ENCODE measurements at places on chromosomes 5 and 9. TPM values are rescaled to one million over a fixed set of nuclear protein-coding genes. Genes with fewer than 3 reads are reported as not detected.
A peak's percentile ranks its signal among the peaks of the same experiment; 100 is the strongest.

The LMX1B gene
- not detected for total RNA-seq

The GPRIN1 gene
- total RNA-seq, result 0.40 TPM

The PRSS3 gene
- total RNA-seq, result not detected

The TLN1 gene
- total RNA-seq, result 540 TPM

The PITX1 gene
- total RNA-seq, result 1.2 TPM

The GDA gene
- total RNA-seq, result 4.8 TPM

The STC2 gene
- 1.5 TPM for total RNA-seq

The ZNF618 gene
- 6.9 TPM for total RNA-seq

The ARL14EPL gene
- total RNA-seq, result not detected

DNA sequence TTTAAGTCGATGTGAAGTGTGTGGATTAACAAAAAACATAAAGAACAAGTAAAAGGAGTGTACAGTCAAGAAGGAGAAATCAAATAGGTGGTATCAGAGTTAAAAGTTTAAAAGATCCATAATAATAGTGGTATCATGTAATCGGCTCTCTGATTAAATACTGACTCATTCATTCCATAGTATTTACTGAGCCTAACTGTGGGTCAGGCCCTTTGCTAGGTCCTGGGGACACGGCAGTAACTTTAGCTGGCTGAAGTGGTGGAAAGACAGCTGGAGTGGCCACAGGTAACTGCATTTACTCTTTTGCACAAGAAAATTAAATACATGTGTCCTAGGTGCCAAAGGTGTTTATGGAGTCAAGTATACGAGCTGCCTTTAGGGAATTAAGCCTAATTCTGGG is 124.0 kb downstream of the GNAQ start:
- H3K4me3 ChIP-seq, result no peak overlapping the region
- no peaks in the 10 kb centered on the region for H3K36me3 ChIP-seq
- H3K27me3 ChIP-seq, result no peaks in the 10 kb centered on the region
- DNase-seq, result no peak
- H3K4me1 ChIP-seq, result no peaks in the 10 kb centered on the region

DNA sequence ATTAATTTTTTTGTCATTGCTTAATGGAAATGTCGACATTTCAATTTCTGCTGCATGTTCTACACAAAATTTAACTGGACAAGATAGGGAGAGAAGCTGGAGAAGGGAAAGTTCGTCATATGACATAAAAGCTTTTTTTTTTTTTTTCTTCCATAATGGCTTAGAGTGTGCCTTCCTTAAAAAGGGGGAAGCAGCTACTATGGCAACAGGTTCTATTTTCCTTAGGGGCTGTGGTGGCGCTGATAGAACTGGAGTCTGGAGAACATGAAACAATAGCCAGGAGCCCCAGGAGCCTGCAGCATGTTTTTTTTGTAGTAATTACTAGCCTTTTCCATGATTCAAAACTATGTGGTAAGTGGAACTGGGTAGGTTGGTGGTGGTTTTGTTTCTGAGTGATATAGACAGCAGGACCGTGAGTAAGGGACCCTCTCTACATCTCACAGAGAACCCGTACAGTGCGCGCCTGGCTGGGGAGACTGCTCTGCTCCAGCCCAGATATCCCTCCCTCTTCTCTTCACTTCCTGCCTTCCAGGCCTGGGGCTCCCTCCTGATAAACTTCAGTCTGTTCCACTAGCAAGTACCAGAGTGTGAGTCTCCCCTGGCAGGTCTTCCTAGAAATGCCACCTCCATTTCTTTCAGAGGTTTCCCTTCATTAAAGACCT is 301.6 kb downstream of the NR3C1 start:
- no peak overlapping the region for H3K4me3 ChIP-seq
- H3K27ac ChIP-seq, result no peak overlapping the region
- H3K4me1 ChIP-seq, result no peaks in the 10 kb centered on the region
- H3K36me3 ChIP-seq, result no peaks in the 10 kb centered on the region

- DNase-seq, result no peak
- H3K36me3 ChIP-seq, result no peaks in the 10 kb centered on the region
- H3K4me1 ChIP-seq, result peaks cover 13% of the 10 kb centered on the region
- no peaks in the 10 kb centered on the region for H3K27me3 ChIP-seq
These were observed 415.4 kb upstream of the GRAMD2B start for GRCh38 chr5:126007841-126008240.

GRCh38 chr5:87151547-87151946 is 116.1 kb upstream of the RASA1 start:
- H3K4me1 ChIP-seq, result no peaks in the 10 kb centered on the region
- H3K4me3 ChIP-seq, result no peak overlapping the region
- DNase-seq, result no peak
- no peaks in the 10 kb centered on the region for H3K36me3 ChIP-seq
- no peaks in the 10 kb centered on the region for H3K27me3 ChIP-seq
- no peak overlapping the region for H3K27ac ChIP-seq

DNA sequence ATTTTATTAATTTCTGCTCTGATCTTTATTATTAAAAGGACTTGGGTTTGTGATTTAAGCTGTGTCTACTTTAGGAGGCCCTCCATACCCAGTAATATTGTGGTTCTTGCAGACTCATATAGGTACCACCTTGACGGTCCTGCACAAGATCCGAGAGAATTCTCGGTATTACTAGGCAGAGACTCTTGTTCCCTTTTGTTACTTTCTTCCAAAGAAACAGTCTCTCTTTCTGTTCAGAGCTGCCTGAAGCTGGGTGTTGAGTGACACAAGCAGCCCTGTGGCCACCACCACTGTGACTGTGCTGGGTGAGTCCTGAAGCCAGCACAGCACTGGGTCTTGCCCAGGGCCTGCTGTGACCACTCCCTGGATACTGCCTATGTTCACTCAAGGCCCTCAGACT is 666.6 kb downstream of the SEMA5A start:
- H3K27ac ChIP-seq, result no peak overlapping the region
- no peak for DNase-seq
- no peaks in the 10 kb centered on the region for H3K36me3 ChIP-seq
- no peaks in the 10 kb centered on the region for H3K4me1 ChIP-seq
- H3K27me3 ChIP-seq, result no peaks in the 10 kb centered on the region
- no peak overlapping the region for H3K4me3 ChIP-seq

DNA sequence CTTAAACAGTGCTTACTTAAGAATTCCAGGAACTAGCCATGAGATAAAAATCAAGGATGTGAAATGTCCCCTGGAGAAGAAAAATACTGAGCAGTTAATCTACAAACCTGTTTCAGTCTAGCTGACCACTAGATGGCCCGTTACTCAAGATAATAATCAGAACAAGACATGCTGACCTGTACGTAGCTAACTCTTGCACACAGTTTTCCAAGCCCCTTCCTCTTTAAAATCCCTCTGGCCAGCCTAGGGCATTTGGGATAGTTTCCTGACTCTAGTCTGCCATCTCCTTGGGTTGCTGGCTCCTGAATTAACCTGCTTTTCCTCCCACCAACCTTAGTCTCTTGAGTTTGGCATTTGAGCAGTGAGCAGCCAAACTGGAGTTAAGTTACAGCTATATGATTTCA is 59.2 kb upstream of the TRAF1 start:
- no peak overlapping the region for H3K4me3 ChIP-seq
- no peaks in the 10 kb centered on the region for H3K27me3 ChIP-seq
- no peak overlapping the region for H3K27ac ChIP-seq
- DNase-seq, result no peak
- H3K4me1 ChIP-seq, result no peaks in the 10 kb centered on the region

- H3K36me3 ChIP-seq, result no peaks in the 10 kb centered on the region
- no peaks in the 10 kb centered on the region for H3K27me3 ChIP-seq
- H3K4me1 ChIP-seq, result no peaks in the 10 kb centered on the region
- no peak overlapping the region for H3K27ac ChIP-seq
- no peak overlapping the region for H3K4me3 ChIP-seq
These were observed 36.1 kb downstream of the CAAP1 start for GRCh38 chr9:26856413-26857032.

GRCh38 chr9:7665874-7666273 is 133.7 kb downstream of the DMAC1 start:
- no peaks in the 10 kb centered on the region for H3K36me3 ChIP-seq
- no peak for DNase-seq
- H3K4me3 ChIP-seq, result no peak overlapping the region
- H3K27ac ChIP-seq, result no peak overlapping the region
- no peaks in the 10 kb centered on the region for H3K4me1 ChIP-seq

DNA sequence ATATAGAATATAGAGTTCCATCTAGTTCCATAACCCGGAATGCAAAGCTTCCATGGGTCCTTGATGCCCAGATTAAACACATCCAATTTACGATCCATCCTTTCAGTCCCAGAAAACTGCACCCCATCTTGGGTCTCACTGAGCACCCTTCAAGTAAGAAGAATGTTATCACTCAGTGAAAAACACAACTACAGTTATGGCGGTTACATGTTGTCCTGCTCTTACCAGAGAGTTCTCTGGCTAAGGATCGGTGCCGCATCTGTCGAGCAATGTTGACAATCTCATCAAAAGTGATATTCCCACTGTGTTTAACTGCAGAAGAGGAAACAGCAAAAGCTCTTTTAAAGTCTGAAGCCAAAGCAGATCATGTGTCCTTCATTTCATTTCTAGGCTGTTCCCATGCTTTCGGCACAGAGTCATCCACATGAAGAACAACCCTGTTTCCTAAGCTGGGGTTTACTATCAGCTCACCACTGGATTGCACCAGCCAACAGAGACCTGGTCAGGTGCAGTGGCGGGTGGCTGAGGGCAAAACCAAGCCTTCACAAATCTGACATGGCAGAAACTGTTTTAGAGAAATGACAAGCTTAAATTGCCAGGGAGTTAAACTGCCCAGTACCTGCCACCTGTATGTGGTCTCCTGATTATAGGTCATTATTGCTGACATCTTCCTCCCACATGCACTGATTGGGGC is 2.9 kb downstream of the RPL12 start:
- no peaks in the 10 kb centered on the region for H3K36me3 ChIP-seq
- no peaks in the 10 kb centered on the region for H3K27me3 ChIP-seq
- H3K27ac ChIP-seq, result no peak overlapping the region
- H3K4me1 ChIP-seq, result peaks cover 5% of the 10 kb centered on the region
- no peak for DNase-seq
- no peak overlapping the region for H3K4me3 ChIP-seq

- H3K27me3 ChIP-seq, result no peaks in the 10 kb centered on the region
- no peaks in the 10 kb centered on the region for H3K36me3 ChIP-seq
These were observed 16.9 kb downstream of the SEMA6A start for GRCh38 chr5:116557669-116558271.

GRCh38 chr5:135567661-135568060 is 11.1 kb downstream of the CXCL14 start:
- no peaks in the 10 kb centered on the region for H3K27me3 ChIP-seq
- H3K27ac ChIP-seq, result no peak overlapping the region
- DNase-seq, result no peak
- H3K4me1 ChIP-seq, result no peaks in the 10 kb centered on the region
- H3K36me3 ChIP-seq, result no peaks in the 10 kb centered on the region

DNA sequence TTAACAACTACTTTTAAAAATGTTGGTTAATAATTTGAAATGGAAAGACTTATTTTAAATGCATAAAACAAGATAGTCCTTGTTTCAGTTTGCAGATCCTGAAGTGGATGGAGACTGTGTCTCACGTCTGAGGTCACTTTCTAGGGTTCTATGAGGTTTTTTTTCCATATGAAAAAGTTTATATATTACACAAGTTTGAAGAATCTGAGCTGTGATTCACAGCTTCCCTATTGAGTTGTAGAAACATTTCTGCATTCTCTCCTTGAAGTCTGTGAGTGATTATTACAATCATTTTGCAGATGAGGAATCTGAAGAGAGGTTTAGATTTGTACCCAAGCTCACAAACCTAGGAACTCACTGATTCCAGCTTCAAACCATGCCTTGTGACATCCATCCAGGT is 442.5 kb upstream of the KLF4 start:
- no peaks in the 10 kb centered on the region for H3K27me3 ChIP-seq
- H3K4me1 ChIP-seq, result no peaks in the 10 kb centered on the region
- no peak overlapping the region for H3K27ac ChIP-seq
- no peak overlapping the region for H3K4me3 ChIP-seq

- DNase-seq, result no peak
- no peak overlapping the region for H3K27ac ChIP-seq
- H3K4me1 ChIP-seq, result no peaks in the 10 kb centered on the region
- H3K27me3 ChIP-seq, result no peaks in the 10 kb centered on the region
- H3K4me3 ChIP-seq, result no peak overlapping the region
These were observed 4.5 kb downstream of the PHF24 start for GRCh38 chr9:34962546-34962945.

- DNase-seq, result peak; percentile 60
- H3K4me3 ChIP-seq, result no peak overlapping the region
- peaks cover 10% of the 10 kb centered on the region for H3K4me1 ChIP-seq
- H3K27ac ChIP-seq, result peak overlapping the region; percentile 77
These were observed 286.9 kb downstream of the GADD45G start for GRCh38 chr9:89891591-89892304.

DNA sequence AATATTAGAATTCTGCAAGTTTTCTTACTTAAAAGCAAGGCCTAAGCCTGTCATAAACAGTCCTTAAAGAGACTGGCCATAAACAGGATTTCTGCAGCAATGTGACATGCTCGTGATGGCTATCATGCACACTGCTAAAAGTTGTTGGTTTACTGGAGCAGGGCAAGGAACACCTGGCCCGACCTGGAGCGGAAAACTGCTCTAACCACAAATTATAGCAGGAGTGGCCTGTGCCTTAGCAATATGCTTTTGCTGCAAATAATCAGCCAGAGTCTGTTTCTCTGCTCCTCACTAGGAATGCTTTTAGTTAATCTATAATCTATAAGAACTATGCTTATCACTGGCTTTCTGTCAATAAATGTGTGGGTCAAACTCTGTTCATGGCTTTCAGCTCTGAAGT is 322.9 kb upstream of the RPS23 start:
- DNase-seq, result no peak
- H3K27ac ChIP-seq, result no peak overlapping the region
- H3K4me1 ChIP-seq, result no peaks in the 10 kb centered on the region
- no peak overlapping the region for H3K4me3 ChIP-seq
- no peaks in the 10 kb centered on the region for H3K27me3 ChIP-seq

DNA sequence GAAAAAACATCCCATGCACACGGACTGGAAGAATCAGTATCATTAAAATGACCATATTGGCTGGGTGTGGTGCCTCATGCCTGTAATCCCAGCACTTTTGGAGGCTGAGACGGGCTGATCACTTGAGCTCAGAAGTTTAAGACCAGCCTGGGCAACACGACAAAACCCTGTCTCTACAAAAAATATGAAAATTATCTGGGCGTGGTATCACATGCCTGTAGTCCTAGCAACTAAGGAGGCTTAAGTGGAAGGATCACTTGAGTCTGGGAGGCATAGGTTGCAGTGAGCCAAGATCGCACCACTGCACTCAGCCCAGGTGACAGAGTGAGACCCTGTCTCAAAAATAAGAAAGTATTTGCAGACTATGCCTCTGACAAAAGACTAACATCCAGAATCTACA is 68.4 kb downstream of the TTC39B start:
- DNase-seq, result no peak
- no peaks in the 10 kb centered on the region for H3K36me3 ChIP-seq
- H3K4me3 ChIP-seq, result no peak overlapping the region
- H3K4me1 ChIP-seq, result peaks cover 3% of the 10 kb centered on the region

- no peaks in the 10 kb centered on the region for H3K36me3 ChIP-seq
- H3K4me1 ChIP-seq, result no peaks in the 10 kb centered on the region
- H3K27me3 ChIP-seq, result no peaks in the 10 kb centered on the region
- H3K27ac ChIP-seq, result no peak overlapping the region
These were observed 657.9 kb upstream of the ST8SIA4 start for GRCh38 chr5:101561018-101561417.

All from uterus (tissue), 4 donors.